AG10803 (cell line): ENCODE measurements at places on chromosomes 6 and 20.

GRCh38 chr6:72849346-72849745 is 227.5 kb downstream of the KCNQ5 start:
- DNase-seq: no peak

- DNase-seq: no peak
These were observed 158.9 kb downstream of the MRPL14 start for GRCh38 chr6:43968110-43968965.

GRCh38 chr20:31602779-31603441 is 2.2 kb upstream of the ID1 start:
- DNase-seq: peak; percentile 75

GRCh38 chr6:141669141-141669540 is 463.6 kb upstream of the GJE1 start:
- DNase-seq: no peak

DNA sequence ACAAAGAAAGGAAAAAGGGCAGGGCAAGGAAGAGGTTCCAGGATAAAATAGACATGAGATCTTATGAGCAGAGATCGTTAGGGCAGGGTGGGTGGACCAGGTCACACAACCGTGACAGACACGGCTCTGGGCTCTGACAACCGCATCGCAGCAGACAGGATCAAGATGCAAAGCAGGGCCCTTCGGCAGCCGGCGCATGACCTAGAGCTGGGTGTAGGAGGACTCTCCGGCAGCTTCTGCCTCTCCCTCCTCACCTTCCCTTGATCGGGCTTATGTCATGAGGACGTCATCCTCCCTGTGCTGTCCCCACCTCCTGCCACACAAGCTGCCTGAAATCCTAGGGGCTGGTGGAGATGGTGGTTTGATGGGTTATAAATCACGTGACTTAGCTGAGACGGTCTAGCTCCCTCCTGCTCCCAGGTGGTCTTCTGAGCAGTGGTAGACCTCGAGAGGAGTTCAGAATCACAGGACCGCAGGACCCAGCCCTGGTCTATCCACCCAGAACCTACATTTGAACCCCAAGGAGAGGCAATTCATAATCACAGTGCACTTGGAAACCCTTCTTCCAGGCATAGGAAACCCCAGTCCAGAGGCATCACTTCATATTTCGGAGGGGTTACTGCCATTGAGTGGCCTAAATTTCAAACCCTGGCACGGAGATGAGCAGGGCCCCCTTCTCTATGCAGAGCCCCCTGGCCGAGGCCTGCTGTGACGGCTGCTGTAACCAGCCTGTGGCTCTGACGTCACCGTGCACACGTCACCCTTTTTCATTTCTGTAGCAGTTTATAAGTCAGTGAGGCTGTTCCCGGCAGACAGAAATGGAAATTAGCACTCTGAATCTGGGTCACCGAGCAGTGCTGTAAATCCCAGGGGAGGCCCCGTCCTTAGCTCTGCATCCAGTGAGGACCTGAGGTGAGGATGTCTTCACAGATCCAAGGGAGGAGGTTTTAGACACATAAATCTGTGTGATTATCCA is 8.7 kb upstream of the CCR6 start:
- no peak for DNase-seq

- peak; percentile 61 for DNase-seq
These were observed 201.0 kb upstream of the CEP162 start for GRCh38 chr6:84428300-84428907.

DNA sequence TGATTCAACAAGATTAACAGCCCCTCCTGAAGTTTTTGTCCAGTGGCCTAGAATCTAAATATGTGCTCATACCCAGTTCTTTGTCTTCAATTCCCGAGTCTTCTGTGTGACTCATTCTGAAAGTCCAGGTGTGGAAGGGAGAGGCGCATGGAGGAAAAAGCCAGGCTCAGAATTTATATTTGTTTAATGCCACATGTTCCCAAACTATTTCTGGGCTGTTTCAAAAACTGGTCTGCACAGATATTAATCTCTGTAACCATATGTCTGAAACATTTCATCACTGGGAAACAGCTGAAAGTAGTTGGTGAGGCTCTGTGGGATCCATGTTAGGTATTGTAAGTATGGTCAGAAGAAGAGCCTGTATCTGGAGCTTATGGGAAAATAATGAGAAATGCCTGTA is 266.0 kb downstream of the PAX1 start:
- DNase-seq: peak; percentile 60

DNA sequence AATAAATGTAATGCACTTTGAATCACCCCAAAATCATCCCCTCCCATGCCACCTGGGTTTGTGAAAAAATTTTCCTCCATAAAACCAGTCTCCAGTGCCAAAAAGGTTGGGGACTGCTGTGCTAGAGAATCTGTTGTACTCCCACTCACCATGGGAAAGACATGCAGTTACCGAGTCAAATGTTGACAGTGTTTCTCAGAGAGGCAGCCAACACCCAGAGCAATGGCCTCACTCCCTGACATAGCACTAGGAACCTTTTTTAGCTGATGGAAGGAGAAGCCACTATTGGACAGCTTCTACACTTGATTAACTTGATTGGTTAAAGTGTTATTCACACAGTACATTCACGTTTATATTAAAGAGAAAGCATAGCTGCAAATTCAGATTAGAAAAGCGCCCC is 59.8 kb upstream of the MANEA start:
- DNase-seq: no peak

DNA sequence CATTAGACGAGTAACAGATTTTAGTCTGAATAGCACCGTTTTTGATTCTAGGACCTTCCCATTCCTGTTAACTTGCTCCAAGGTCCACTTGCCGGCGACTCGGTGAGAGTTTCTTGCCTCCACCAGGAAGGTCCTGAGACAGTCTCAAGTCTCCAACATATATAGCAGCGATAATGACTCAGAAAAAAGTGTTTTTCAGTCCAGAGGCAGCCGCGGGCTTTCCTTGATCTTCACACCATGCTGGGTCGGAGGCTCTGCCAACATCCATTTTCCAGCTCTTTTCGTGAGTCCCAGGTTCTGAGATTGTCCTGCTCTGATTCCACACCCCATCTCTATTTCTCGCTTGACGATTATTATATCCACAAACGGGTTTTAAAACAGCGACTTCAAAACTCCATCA is 170.5 kb downstream of the GPX5 start:
- DNase-seq: no peak

DNA sequence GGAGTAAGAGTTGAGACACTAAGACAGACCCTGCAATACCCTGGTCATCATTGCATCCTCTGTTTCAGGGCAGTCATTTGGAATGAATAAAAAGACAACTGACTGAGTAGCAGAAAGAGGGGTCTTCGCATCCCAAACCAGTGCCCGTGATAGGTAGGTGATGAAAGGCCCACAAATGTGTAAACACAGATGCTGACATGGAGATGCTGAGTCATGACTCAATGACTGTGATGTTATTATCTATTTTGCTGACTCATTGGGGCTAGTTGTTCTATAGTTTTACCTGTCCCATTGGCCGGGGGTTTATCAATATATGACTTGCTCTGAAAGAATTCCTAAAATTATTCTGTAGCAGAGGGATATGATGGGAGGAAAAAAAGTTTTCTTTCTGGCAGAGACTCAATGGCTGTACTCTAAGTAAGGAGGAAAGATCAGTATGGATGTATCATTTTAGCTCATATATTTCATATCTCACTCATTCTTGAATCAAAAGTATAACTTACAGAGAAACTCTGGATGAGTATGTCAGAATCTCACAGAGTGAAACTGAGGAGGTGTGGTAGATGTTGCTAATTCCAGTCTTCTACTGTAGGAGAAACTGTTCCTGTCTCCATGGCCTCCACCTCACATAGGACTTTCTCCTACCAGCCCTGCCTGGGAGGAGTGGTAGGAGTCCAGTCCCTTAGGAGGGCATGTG is 119.9 kb upstream of the PREP start:
- DNase-seq: no peak

DNA sequence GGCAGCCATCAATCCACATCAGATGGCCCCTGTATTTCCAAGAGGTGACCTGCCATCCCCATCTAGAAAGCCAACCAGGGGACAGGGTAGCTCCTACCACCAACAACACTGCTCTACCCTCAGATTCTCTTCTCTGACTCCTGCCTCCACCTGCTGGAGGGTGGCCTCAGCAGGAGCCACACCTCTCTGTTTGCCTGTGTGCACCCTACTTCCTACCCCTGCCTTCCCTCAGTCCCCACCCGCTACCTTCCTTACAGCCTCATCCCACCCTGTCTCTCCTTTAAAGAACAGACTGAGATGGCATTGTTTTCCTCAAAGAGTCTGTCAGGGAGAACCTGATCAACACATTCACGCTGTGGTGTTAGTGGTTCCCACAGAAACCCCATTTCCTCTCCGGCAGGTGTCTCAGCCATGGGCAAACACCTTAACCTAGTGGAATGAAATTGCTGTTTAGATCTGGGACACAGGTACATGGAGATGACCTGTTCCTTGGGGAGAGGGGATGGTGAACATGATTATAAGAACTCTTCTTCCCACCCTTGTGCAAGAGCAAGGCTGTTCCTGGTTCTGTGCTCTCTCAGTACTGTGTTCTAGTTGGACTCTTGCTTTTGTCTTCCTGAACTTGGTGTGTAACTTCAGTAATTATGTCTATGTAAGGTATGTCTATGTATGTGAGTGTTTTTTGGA is 1.8 kb downstream of the ENTPD6 start:
- no peak for DNase-seq

- DNase-seq: no peak
These were observed 77.8 kb downstream of the ISM1 start for GRCh38 chr20:13298692-13299373.

GRCh38 chr20:24776755-24777271 is 172.3 kb upstream of the CST7 start:
- no peak for DNase-seq

- DNase-seq: peak; percentile 4
These were observed 9.7 kb downstream of the PCMTD2 start for GRCh38 chr20:64265201-64265600.

DNA sequence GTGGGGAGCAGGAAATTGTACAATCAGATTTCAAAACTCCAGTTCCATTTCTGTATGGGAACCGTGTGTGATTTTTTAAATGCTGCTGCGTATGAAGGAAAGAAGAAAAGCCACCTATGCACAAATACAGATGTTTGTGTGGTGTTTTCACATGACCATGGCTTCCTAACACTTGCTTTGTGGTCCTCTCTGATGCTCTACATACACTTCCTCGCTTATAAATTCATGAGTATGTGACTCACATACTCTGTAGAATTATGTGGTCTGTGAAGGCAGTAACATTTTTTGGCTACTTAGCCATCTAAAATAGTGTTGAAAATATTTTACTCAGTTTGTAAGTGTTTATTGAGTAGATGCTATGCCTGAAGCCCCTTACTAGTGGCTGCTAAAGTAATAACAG is 119.8 kb upstream of the PDE10A start:
- no peak for DNase-seq
